ENCODE measurements at places on chromosomes 6 and 20.

DNA sequence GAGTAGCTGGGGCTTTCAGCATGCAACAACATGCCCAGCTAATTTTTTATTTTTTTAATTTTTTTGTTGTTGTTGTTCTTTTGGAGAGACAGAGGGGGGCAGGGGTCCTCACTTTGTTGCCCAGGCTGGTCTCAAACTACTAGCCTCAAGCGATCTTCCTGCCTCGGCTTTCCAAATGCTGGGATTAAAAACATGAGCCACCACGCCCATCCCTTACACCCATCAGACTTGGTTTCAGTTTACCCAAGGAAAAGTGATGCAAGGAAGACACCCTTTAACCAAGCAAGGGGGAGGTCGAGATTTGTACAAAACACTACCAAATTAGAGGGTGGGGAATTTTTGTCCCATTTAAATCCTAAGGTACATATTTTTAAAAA is 210.1 kb downstream of the ARHGAP18 start:
- DNase-seq, result no peak

- no peak for DNase-seq
These were observed 21.9 kb upstream of the CD2AP start for GRCh38 chr6:47455533-47456209.

- no peak for DNase-seq
These were observed 166.4 kb upstream of the RNF217 start for GRCh38 chr6:124795643-124796463.

DNA sequence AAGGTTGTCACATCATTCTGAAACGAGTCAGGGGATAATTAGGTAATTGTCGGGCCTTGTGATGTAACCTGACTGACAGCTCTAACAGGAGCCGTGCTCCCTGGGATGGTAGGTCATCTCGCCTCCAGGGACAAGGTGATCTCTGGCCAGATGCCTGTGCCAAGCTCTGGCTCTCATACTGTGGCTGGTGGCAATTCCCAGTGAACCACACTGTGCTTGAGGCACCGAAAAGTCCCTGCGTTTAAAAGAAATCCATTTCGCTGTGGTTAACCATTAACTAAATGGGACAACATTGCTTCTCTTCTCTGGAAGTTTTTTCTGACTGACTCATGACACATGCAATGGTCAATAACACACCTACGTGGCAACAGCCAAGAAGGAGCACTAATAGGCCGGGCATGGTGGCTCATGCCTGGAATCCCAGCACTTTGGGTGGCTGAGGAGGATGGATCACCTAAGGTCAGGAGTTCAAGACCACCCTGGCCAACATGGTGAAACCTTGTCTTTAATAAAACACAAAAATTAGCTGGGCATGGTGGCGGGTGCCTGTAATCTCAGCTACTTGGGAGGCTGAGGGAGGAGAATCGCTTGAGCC is 669.2 kb downstream of the PRKN start:
- DNase-seq, result no peak

DNA sequence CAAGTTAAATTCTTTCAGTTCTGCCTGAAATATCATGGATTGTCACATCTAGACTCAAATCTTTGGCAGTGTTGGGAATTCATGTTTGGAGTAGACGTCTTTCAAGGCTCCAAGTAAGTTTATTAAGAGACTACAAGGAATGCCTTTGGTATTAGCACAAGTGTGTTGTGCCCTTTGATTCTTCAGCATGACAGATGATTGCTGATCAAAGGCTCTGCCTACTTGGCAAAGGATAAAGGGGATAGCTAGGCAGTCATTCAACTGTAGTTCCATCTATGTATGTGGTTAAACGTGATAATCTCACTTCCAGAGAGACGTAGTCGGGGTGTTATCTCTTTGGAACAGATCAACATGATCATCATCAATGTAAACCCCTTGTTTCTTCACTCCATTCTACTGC is 86.2 kb downstream of the SPTLC3 start:
- DNase-seq, result no peak

DNA sequence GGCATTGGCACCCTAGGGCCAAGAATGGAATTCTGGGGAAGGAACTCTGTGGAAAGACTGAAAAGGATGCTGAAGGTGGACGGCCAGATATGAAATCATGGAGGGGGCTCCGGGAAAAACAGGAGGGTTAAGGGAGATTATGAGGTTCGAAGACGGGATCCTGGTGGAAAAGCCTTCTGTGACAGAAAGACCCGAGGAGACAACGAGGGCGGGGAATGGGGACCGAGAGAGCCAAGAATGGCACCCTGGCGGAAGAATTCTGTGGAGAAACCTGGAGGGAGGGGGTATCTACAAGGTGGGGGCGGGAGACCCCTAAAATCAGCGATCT is 426 bp downstream of the TRMT6 start:
- DNase-seq, result no peak

- DNase-seq, result peak; percentile 93
These were observed at the start of gene CEP250 for GRCh38 chr20:35454881-35455609. Gene CEP250, plus strand, starts transcription at chr20:35455598. Its CDS starts 6,770 bp downstream, at chr20:35462368.

- peak; percentile 88 for DNase-seq
These were observed 18.0 kb downstream of the ATP9A start for GRCh38 chr20:51750037-51750769.

DNA sequence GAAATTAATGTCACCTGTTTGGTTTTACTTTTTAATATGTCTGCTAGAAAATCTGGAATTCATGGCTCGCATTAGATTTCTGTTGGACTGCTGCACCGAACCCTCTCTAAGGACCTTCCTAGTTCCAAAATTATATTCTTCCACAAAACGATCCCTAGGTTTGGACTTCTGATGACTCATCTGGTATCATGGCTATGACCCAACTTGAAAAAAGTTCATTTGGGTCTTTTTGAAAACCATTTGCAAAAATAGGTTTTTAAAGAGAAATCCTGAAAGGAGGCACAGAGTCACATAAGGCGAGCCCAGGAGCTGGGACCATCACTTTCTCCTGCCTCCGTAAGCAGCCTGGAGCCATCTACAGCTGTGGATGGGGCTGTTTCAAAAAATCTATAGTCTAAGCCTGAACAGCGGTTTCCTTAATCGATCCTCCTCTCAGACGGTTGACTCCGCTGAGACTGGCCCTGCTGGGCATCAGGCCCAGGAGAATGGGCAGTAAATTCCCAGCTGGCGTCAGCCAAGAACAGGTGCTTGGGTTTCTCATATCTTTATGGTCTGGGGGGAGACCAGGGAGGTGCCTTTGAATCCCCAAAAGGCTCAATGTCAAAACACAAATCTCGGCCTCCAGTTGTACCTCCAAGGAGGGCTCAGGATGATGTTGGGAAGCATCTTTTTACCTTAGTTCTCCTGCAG is 44.6 kb downstream of the SLC24A3 start:
- peak; percentile 47 for DNase-seq

GRCh38 chr6:40674170-40674569 is 87.0 kb upstream of the LRFN2 start:
- DNase-seq, result no peak

GRCh38 chr6:121563286-121563685 is 127.8 kb downstream of the GJA1 start:
- no peak for DNase-seq

DNA sequence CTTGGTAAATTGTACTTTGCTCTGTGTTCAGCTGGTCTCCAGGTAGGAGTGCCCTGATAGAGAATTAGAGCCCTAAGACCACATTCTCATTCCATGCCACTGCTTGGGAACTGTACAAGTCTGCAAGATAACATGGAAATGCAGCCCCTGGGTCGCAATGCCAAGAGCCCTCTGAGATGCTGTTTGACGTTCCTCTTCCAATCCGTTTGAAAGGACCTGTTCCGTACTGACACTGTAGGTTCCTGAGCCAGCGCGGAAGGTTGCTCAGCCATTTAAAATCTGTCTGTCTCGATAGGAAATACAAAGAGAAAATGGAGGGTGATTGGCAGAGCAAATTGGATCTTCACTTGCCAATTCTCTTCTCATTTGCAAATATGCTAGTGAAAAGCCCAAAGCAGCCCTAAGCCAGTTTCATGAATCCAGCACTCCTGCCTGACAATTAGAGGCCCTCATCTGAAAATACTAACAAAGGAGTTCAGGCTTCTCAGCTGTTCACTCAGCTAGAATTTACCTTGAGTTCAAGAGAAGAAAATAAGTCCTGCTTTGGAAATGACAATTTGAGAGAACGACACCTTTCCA is 100.6 kb upstream of the AFDN start:
- no peak for DNase-seq

DNA sequence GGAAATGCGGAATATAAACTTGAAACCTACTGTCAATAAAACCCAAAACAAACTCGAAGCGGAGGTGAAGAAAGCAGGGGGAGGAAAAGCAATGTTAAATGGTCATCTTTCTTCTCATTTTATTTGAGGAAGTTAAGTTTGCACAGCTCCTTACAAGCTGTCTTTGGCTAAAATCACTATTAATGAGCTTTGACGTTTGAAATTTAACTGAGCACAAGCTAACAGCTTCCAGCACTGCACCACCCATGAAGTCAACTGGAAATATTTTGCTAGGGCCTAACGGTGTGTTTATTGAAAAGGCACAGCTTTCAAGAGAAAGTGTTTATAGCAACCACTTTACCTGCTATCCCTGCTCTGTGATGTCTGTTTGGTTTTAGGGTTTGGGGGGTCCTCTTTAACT is 103.8 kb downstream of the PKHD1 start:
- no peak for DNase-seq

GRCh38 chr20:7708112-7708511 is 232.1 kb downstream of the HAO1 start:
- DNase-seq, result no peak

GRCh38 chr20:23200914-23201313 is 114.8 kb upstream of the CD93 start:
- DNase-seq, result peak; percentile 55

DNA sequence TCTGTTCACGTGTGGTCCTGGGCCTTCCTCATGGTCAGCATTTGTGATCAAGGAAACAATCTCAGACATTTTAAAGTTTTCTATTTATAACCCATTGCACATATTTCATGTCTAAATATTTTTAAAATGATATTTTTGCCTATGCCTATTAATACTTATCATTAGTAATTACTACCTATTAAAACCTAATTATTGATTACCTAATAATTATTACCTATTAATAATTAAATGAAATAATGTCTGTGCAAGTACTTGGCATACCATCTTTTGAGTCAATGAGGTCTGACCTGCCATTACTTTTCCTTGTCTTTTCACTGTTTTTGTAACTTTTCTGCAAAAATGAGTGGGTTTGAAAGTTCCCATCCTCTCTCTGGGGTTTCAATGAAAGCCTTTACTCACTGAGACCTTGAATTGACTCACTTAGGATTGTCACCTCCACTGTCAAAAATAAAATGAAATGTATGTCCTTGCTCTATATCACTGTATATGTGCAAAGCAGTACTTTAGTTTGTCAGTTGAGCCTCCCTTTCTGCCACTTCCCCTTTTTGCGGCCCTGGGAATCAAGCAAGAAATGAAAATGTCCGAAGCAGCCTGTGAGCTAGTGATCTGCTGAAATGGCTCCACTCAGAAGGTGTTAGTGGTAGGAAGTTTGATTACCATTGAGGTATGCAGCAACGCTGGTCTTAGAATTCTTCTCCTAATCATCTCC is 87.8 kb downstream of the L3MBTL3 start:
- DNase-seq, result no peak

GRCh38 chr6:94859924-94860323 is 717.4 kb upstream of the MANEA start:
- no peak for DNase-seq

- no peak for DNase-seq
These were observed 68.6 kb downstream of the PTPN1 start for GRCh38 chr20:50578778-50579165.

GRCh38 chr6:137246791-137247202 is 27.6 kb upstream of the IFNGR1 start:
- DNase-seq, result no peak

DNA sequence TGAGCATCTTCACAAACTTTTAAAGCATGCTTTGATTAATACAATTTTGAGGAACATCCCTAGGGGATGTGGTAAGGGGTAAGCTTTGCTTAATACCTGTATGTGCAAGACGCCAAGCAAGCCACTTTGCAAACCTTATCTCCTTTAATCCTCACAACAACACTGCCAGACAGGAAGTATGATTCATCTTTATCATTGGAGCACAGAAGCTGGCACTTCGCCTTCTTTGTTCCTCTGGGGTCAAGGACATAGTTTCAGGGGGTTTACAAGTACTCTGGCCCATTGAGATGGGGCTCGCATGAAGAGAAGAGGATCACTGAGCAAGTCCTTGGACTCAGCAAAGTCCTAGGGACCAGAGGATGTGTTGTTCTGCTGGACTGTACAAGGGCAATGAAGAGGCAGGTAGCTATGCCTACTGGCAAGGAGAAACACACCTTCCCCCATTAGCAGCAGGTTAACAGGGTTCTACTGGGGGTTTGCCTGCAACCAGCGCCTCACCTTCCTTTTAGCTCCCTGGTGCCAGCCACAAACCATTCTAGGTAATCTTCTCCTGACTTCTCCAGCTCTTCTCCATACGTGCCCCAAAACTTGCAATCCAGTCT is 8.8 kb downstream of the TMEM244 start:
- DNase-seq, result no peak

DNA sequence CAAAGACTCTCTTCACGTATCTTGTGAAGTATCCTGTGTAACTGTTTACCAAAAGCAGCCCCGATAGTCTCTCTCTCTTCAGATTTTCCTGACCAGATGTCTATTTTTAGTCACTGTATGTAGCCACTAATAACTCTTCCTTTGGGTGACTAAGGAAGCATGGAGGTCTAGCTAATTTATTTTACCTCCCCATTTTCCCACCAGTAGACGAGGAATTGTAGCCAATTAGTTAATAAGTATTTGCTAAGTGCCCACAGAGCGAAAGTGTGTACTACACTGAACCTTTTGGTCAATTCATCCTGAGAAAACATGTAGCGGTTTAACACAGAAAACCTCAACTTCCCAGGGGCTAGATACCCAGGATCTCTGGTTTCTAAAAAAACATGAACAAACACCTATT is 180.6 kb downstream of the TBX18 start:
- no peak for DNase-seq

GRCh38 chr6:73323323-73323722 is 30.8 kb downstream of the DPPA5 start:
- no peak for DNase-seq

DNA sequence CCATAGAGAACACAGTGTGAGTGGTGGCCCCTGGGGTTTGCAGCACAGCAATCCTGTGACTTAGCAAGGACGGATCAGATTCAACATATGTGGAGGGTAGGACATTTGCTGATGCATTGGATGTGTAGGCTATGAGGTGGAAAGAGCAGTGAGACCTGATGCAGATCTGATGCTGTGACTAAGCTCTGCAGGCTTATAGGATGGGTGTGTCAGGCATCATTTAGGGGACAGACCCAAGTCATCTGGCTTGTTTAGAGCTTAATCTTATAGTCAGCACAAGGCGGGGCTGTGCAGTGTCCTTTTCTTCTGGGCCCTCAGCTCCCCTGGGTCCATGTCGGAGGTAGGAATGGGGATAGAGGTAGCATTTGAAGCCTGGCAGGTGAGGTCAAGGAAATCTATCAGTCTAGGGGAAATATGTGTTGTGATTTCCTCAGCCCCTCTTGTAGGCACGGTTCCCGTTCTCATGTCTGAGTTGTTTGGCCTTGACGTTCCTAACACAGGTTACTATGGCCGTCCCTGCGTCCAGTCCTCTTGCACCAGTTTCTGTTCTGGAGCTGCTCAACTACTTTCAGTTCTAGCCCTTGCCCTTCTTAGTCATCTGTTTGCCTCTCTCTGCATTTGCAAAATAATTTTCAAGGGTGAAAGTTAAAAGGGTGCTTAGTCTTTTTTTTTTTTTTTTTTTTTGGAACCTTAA is 15.6 kb upstream of the MAPRE1 start:
- DNase-seq, result no peak

Measured in coronary artery (tissue), 2 donors.